AG08396 (cell line): ENCODE measurements at places on chromosomes 2 and 18.

DNA sequence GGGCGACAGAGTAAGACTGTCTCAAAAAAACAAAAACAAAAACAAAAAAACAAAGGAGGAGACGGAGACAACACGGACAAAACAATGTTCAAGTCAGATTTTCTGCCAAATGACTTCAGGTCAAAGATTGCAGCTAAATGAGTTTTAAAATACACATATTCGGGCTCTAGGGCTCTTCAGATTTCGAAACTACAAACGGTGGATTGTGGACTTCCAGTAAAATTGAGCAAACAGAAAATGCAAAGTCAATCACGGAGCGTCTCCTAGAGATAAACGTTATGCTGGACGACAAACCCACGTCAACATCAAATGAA is 558 bp downstream of the MRPS5 start:
- no peak for DNase-seq

DNA sequence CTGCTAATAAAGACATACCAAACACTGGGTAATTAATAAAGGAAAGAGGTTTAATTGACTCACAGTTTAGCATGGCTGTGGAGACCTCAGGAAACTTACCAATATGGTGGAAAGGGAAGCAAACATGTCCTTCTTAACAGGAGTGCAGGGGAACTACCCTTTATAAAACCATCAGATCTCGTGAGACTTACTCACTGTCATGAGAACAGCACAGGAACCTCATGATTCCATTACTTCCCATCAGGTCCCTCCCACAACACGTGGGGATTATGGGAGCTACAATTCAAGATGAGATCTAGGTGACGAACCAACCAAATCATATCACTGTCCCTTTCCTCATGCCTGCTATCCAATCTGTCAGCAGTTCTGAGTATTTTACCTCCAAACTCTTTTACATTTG is 586.7 kb downstream of the TDRD15 start:
- DNase-seq, result no peak

DNA sequence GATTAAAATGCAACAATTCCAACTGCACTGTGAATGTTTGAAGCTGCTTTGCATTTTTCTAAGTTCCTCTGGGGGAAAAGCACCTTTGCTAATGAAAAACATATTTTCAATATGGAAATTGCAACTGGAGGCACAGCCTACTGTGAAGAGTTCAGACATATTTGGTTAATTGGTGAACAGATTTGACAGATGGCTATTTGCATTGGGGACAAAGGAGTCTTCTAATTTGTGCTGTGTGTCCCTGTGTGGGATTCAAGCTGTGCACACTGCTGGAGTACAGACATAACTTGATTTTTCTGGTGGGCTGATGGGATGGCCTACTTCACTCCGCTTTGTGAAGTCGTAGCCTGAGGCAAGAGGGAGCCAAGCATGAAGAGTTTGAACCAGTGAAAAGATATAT is 40.7 kb upstream of the ARHGAP25 start:
- DNase-seq, result no peak

DNA sequence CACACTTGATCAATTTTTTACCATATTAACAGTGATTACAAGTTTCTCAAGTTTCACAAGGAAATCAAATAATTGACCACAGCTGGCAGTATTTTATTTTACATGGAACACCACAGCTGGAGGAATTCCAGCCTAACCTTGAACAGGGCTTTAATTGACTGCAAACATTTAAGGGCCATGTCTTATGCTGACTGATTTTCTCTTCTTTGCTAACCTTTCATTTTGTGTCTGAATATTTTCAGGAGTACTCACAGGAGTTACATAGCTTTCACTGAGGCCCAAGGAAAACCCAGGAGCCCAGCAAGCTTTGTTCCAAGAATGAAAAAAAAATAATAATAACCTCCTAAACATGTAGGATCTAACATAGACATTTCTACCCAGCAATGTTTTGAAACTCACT is 49.6 kb downstream of the FRZB start:
- DNase-seq, result no peak

DNA sequence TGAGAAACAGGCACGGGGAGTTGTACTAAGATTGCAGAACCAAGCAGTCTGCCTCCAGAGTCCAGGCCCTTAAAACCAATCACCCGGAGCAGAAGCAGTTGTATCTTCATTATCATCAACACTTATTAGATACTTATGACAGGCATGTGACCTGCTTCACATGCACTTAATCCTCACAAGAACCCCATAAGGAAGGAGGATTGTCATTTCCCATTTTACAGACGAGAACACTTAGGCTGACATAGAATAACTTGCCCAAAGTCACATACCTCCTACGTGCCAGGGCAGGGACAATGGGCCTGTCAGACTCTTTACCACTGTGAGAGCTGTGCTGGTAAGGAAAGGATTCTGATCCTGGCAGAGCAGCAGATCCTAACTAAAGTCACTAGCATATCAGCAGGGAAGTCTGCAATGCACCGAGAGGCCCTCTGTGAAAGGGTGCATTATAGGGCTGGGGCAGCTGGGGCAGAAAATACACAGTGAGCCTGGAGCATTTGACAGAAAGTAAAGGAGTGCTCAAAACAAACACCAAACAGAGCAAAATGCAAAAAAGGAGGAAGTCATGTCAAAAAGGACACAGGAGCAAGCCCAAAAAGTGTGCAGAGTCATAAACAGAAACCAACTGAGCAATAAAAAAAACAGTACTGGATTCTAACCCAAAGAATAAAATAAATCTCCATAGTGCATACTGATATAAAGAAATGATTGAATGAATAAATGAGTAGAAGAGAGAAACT is 55.9 kb upstream of the SP3 start:
- no peak for DNase-seq

GRCh38 chr18:55998071-55998522 is 410.1 kb upstream of the TCF4 start:
- DNase-seq, result peak; percentile 31

DNA sequence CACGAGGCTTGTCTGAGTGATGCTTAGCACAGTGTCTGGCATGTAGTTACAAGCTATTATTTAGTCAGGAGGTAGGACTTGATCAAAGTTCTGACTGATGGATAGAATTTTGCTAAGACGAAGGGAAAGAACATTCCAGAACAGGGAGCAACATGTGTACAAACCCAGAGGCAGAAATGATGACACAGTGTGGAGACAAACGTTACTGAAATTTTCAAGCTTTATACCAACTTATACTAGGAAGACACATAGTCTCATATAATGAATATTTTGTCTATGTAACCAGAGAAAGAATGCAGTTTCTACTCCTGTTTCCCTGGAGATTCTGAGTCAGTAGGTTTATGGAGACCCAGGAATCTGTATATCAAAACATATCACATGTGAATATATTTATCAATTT is 123.4 kb downstream of the FAM124B start:
- no peak for DNase-seq

DNA sequence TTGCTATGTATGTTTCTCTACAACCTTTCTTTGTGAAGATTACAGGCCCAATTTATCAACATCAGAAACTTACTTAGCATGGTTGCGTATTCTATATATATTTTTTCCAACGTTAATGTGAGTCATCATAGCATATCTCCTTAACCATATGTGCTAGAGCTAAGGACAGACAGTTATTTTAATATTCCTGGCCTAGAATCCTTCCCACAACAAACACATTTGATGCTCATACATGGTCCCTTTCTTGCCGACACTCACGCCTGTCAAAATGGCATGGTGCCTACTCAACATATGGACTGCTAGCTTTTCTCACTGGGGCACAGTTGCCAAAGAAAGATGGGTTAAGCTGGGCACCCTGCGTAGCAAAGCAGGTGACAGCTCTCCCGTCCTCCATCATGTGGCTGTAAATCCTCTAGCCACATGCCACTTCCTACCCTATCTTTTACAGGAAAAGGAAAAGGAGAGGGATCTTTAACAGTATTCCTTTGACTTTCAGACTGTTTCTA is 75.2 kb upstream of the GALNT5 start:
- no peak for DNase-seq

DNA sequence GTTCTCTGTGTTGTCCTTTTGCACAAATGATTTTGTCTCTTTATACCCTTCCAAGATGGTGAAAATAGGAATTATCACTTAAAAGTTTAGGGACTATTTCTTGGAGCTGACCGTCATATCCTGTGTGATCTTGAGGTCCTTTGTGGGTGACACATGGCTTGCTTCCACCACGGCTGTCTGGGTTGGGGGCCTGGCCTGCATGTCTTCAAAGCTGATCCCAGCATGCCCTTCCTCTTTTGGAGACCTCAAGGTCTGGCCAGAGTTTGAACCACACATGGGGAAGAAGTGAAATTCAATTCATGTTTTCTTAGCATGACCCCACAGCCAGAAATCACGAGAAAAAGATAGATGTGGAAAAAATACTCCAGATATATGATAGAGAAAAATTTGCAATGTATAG is 14.0 kb downstream of the SFTPB start:
- no peak for DNase-seq

DNA sequence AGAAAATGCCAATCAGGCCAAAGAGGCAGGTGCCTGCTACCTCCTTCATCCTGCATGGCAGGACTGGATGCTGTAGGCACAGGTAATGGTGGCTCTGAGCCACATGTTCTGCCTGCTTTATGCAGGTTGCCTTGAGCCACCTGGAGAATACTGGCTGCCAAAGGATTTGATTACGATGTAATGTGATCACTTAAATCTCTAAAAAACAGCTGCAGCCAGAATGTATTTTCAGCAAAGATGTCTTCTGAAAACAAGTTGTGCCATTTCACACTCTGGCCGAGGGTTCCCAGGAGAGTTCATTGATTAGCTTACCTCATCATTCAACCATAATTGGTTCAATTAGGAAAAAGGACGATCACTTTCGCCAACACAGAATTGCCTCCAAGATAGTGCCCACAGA is 17.9 kb upstream of the MSGN1 start:
- no peak for DNase-seq

DNA sequence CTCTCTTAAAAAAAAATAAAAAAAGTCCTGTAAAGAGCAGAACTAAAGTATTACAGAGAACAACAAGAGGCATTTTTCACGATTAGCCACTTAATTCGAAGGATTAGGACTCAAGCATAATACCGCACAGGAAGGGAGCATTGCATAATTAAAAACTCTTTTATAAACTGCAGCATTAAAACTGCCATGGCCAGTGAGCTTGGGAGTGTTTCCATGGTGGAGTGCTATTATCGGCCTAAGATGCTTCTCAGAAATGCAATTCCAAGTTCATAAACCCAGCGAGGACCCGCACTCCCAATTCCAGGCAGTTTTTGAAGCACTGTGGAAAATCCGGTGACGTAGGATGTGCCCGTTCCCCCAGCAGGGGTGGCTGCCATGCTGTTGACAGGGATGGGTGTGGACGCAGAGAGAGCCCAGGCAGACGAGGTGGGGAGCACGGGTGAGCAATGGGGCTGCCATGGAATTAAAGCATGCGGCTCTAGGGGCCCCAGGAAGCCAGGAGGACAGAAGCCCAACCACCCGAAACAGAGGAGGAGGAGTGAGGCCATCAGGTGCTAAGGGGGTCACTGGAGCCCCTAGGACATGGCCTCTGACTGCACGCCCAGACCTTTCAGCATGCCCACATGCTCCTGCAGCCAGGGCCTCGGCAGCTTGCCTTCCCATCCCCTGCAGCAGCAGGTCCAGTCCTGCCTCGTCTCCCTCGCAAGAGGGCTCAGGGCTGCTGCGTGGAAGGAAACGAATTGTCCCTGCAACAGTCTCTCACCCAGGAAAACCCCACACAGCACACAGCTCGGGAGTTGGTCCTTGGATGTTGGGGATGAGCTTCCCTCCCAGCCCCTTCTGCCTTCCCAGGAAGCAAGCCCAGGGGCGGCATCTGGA is 233.4 kb downstream of the NDUFA10 start:
- DNase-seq, result no peak

GRCh38 chr2:86622519-86623042 is 1.1 kb downstream of the RNF103 start:
- DNase-seq, result peak; percentile 17

- no peak for DNase-seq
These were observed 128.8 kb downstream of the ATL2 start for GRCh38 chr2:38248255-38248654.

DNA sequence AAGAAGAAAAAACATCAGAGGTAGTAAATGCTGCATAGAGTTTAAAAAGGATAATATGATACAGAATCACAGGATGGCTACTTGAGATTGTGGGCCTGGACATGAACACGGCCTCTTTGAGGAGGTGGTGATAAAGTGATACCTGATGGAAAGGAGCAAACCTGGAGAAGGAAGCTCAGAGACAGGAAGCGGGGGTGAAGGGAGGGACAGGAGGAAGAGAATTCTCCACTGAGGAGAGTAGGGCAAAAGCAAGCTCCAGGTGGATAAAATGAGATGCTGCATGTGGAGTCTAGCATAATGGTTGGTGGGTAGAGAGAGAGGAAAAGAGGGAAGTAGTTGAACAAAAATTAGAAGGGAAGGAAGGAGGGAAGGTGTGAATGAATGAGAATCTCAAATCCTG is 77.0 kb upstream of the GALNT3 start:
- DNase-seq, result no peak

DNA sequence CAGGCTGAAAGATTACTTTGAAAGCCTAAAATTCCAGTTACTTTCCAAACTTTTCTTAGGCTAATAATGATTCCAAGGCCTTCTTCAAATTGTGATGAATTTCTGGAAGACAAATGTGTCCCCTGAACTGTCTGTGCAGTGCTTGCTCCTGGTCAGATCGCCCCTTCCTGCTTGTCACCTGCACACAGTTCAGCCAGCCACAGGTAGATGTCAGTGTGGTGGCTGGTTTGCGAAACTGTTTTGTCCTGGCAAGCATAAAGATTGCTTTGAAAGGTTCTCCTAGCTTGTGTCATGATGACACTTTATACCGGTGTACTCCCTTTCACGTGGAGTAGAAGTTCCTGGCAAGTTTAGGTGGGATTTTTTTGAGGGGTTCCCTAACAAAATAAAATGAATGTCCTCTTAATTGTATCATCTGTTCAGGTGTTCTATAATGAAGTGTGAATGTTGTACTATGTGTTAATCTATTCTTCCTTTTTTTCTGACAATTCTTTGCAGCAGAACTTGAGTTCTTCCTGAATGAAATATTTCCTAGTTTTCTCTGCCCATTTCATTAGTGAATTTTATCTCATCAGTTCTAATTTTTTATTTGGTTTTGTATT is 298.8 kb downstream of the ZNF407 start:
- DNase-seq, result no peak

DNA sequence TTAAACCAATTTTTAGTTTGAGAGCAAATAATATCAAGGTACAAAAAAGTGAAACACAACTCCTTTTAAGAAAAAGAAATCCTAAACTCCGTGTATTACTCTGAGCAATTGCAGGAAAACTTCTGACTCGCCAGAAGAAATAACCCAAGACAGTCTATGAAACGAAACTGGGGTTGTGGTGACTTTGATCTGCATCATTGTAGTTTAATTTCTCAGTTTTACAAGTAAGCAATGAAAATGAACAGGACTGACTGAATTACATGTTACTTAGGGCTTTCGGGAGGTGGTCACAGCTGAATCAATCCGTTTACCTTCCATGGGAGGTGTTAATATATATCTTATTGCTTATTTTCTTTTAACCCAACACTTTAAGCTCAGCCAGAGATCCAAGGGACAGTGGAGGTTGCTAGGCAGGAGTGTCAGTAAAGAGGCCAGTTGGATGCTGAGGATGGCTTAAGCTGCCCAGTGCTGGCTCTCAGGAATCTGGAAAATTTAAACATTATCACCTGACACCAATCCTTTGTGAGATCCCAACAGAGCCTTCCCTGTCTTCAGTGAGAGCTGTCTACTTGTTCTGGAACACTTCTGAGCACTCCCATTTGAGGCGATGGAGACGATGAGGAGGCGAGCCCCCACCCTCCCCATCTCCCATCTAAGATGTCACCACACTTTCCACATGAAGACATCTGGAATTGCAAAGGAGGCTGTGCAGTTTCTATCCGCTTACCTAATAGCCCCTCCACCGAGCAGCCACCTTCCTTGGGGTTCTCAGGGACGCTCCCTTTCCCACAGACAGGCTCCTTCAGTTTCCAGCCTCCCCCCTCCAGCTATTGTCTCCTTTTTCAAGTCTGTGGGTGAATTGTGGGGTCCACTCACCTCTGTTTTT is 3.6 kb upstream of the RAB31 start:
- DNase-seq, result no peak
